Nucleus accumbens (tissue), 56 donors: ENCODE measurements at places on chromosomes 1 and 21.

GRCh38 chr21:24850121-24850520, 757.2 kb downstream of the MRPL39 start:
- no peak for DNase-seq

DNA sequence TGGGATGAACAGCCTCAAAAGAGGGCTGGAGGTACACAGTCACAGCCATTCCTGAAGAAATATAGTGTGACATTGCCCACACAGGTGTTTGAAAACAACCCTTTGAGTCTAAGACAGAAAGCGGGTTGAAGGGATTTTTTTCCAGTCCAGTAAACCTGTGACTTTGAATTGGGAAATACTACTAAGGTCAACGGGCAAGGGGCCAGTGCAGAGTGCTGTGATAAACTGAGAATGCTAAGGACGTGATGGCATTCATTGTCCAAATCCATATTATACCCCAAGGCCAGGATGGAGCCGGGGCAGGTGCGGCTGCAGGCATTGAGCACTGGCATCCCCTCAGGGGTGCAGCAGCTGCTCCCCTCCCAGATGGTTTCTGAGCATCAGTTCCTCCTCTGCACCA, 36.6 kb downstream of the KIAA0040 start:
- DNase-seq = no peak

DNA sequence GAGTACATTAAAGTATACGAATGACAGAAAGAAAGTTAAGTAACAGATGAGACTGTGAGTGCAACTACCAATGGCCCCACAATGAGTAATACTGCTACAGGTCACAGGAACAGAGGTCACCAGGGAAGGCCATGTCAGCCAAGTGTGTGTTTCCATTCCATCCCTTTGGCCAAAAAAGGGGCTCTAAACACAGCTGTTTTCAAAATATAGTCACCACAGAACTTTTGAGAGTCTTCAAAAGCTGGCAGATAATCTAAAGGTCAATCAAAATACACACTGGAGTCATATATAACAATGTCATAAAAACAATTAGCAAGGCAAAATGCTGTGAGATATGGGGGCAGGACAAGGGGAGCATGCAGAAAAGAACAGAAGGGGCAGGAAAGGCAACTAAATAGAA, 10.2 kb downstream of the USP24 start:
- DNase-seq = no peak

GRCh38 chr1:110255392-110255787, 45.3 kb downstream of the KCNC4 start:
- no peak for DNase-seq

DNA sequence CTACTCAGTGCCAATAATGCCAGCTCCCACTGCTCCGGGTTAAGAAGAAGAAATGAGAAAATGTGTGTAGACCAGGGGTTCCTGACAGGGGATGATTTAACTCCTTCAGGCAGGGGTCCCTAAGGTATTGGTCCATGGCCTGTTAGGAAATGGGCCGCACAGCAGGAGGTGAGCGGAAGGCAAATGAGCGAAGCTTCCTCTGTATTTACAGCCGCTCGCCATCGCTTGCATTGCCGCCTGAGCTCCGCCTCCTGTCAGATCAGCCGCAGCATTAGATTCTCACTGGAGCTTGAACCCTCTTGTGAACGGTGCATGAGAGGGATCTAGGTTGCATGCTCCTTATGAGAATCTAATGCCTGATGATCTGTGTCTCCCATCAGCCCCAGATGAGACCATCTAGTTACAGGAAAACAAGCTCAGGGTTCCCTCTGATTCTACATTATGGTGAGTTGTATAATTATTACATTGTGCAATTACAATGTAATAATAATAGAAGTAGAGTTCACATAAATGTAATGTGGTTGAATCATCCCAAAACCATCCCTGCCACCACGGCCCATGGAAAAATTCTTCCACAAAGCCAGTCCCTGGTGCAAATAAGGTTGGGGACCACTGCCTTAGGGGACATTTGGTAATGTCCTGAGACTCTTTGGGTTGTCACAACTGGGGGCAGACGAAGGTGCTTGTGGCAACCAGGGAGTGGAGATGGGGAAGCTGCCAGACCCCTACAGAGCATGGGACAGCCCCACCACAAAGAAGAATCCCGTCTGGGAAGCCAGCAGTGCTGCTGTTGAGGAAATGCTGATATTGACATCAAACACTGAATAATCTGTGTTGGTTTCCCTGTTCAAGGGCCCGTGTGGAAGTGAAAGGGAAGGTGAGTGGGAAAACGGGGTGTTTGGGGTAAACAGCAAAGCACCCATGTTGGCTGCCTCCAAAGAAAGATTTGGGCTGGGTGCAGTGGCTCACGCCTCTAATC, 60.8 kb downstream of the DHRS3 start:
- no peak for DNase-seq

DNA sequence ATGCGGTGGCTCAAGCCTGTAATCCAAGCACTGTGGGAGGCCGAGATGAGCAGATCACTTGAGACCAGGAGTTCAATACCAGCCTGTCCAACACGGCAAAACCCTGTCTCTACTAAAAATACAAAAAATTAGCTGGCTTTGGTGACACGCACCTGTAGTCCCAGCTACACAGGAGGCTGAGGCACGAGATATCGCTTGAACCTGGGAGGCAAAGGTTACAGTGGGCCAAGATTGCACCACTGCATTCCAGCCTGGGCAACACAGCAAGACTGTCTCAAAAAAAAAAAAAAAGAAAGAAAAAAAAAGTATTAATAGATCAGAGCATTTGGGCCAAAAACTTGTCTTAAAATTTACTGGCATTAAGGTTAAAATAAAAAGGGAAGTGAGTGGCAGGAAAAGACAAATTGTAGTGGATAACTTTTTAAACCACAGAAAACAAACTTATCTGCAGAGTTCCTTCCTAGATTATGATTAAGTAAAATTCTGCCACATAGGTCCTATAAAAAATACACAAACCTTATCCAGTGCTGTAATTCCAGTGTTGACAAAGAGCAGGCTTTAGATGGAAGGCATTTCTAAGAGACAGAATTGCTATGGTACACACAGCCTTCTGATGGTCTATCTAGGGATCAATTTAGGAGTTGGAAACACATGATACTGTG, 53.3 kb downstream of the EIF4G3 start:
- DNase-seq = no peak

DNA sequence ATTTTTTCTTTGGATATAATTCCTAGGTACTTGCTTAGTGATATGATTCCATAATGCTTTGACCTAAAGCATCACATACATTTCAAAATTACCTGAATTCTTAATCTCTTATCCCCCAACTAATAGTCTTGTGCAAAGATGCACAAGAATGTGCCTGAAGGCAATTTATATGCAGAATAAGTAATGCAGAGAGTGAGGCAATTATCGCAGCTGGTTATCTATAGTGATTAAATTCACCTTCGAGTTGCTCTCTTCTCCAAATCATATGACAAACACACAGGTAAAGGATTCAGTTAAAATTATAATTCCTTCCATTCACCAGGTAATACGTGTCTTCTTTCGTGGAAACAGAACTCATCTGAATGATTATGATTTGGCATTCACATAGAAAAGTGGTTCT, 717.3 kb downstream of the MRPL39 start:
- no peak for DNase-seq

DNA sequence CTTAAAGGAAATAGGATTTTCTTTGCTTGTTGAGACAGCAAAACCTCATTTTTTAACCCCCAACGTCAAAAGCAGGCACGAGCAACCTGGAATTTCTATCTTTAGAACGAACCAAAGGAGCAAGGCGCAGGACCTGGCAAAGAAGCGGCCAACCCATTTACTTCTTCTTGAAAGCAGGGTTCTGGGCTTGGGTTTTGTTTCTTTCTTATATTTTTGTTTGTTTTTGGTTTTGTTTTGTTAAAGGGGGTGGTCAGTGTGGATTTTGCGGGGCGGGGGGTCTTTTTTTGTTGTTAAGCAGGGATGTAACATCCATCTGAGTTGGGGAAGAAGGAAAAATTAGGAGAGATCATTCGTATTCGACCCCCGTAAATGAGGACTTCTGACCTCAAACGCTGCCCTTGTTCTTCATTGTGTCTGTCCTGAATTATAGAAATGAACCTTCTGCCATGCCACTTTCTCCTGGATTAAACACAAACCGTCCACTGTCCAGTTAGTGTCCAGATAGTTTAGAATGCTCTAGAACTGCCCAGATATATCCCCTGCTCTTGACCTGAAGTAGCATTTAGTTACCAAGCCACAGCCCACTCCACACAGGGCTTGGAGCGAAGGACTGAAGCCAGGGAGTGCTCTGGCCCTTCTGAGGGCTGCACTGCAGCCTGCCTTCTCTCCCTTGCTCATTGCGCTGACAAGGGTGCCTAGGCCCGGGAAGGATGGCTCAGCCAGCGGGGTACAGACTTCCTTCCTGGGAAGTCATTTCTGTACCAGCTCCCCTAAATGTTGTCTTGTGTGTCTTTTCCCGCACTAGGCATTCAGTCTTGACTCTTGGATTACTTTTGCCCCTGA, 909 bp upstream of the APP start:
- peak; percentile 21 for DNase-seq

GRCh38 chr1:239288820-239289554, 97.4 kb upstream of the CHRM3 start:
- DNase-seq = no peak

- DNase-seq = no peak
Observed at GRCh38 chr1:148158341-148159003, 6.4 kb upstream of the NBPF11 start.

- peak; percentile 18 for DNase-seq
Observed at GRCh38 chr1:20732588-20733359, at the start of gene SH2D5. Gene SH2D5, minus strand, starts transcription at chr1:20732703. Its CDS starts 4,659 bp downstream, at chr1:20728044.

DNA sequence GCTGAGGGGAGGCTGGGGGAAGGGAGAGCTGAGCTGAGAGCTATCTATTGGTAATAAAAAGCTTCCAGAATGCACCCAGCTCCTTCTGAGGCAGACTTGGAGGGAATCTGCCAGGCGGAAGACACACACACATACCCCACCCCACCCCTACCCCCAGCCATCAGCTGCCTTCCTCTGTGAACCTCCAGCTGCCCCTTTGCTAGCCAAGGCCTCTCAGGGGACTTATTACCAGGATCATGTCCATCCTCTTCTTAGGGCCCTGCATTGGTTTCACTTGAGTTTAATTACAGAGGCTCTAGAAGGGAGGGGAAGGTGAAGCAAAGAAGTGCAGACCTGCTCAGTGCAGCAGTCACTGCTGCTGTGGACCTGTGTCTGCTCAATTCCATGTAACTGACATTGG, 156.4 kb downstream of the OMA1 start:
- DNase-seq = no peak

DNA sequence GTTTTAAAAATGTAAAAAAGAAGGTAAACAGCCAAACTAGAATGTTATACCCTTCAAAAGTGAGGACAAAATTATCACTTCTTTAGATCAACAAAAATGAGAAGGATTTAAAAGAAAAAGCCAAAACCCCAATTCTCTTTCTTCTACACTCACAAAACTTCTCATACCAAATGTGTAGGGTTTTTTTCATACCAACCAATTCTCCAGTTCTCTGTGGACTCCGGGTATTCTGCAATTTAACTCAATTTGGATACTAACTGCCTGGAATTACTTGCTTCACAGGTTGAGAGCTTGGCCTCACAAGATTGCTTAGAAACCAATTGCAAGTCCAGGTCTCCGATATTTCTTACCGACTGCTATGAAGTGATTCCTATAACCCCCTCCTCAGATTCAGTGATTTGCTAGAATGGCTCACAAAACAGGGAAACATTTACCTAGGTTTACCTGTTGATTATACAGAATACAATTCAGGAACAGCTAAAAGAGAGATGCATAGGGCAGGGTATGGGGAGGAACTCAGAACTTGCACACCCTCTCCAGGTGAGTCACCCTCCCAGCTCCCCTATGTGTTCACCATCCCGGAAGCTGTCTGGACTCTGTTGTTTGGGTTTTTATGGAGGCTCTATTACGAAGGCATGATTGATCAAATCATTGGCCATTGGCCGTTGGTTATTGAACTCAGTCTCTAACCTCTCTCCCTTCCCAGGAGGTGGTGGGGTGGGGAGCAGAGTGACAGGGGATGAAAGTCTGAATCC, 67.1 kb downstream of the CAMTA1 start:
- no peak for DNase-seq

GRCh38 chr1:180614730-180615129, 17.1 kb upstream of the XPR1 start:
- no peak for DNase-seq

GRCh38 chr1:51906306-51907078, 28.0 kb upstream of the NRDC start:
- DNase-seq = peak; percentile 10

- DNase-seq = no peak
Observed at GRCh38 chr1:8858888-8859706, 19.4 kb downstream of the ENO1 start.

DNA sequence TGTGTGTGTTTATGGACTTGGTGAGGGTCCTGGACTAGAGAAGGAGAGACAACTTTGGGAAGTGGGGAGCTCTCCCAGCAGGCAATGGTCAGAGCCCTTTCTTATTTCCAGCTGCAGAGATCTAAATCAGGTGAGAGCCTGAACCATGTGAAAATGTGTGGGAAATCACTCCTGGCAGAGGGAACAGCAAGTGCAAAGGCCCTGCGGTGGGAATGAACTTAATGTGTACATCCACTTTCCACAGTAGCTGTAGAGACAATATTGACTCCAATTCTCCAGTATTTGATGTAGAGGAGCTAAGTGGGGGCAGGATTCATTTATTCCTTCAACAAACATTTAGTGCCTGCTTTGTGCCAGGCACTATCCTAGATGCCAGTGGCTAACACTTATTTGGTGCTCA, 14.7 kb upstream of the POU3F1 start:
- no peak for DNase-seq

DNA sequence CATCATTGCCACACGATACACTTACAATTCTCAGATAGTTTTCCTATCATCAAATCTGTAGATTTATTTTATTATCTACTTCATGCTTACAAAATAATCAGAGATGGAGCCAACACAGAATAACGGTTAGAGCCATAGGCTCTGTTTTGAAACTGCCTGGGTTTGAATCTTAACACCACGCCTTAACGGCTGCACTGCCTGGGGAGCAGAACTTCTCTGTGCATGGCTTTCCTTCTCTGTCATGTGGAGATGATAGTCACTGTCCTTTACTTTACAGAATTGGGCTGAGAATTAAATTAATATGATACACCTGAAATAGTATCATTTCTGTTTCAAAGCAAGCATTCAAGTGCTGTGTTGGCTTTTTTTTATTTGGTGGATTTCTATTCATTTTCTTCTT, 177.8 kb downstream of the HMCN1 start:
- DNase-seq = no peak

GRCh38 chr1:58861506-58861905, 77.7 kb upstream of the JUN start:
- no peak for DNase-seq

GRCh38 chr21:44761747-44762208, 39.8 kb downstream of the UBE2G2 start:
- DNase-seq = no peak

GRCh38 chr1:63898428-63899196, 124.8 kb downstream of the ROR1 start:
- DNase-seq = no peak
